Immature natural killer cell (primary cell): ENCODE measurements at places on chromosomes 2 and 18. TPM values are rescaled to one million over a fixed set of nuclear protein-coding genes. Genes with fewer than 3 reads are reported as not detected.

The PARD6G gene
- polyA plus RNA-seq = not detected

The ST8SIA5 gene
- polyA plus RNA-seq = not detected

The ADD2 gene
- not detected for polyA plus RNA-seq

GRCh38 chr2:207771421-207771820 lies 1.7 kb upstream of the FZD5 start:
- no peak for DNase-seq

GRCh38 chr2:201242571-201243277 lies 17.6 kb upstream of the CASP8 start:
- no peak for DNase-seq

DNA sequence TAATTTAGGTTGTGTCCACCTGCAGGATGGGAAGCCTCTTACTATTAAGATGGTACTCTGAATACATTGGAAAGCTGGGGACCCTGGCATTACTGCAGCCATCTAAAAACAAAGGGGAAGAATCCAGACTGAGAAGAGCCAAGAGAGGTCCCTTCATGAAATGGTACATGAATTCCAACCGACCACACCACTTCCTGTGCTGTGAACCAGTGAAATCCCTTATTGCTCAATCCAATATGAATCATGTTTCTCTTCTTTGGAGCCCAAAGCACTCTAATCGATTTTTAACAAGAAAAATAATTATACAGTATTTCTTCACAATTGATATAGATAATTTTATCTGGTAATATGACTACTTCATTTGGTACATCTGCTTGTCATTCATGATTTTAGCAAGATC lies 479.7 kb upstream of the RAB6C start:
- no peak for DNase-seq

GRCh38 chr2:160356485-160356884 lies 137.1 kb downstream of the RBMS1 start:
- DNase-seq = no peak
